Urinary bladder (tissue), 4 donors: ENCODE measurements at places on chromosomes 6 and 20. TPM values are rescaled to one million over a fixed set of nuclear protein-coding genes. Genes with fewer than 3 reads are reported as not detected.

Gene IRF4
- total RNA-seq: 2.0 TPM

Gene ESF1
- total RNA-seq: 19.2 TPM

Gene TSHZ2
- 35.0 TPM for total RNA-seq

Gene BPIFA1
- total RNA-seq: not detected

Gene TMC2
- 0.16 TPM for total RNA-seq

Gene ADGB
- 0.05 TPM for total RNA-seq

Gene TOX2
- total RNA-seq: 1.6 TPM

Gene ELOVL2
- total RNA-seq: 6.2 TPM

Gene NKAIN2
- total RNA-seq: 1.7 TPM

Gene C6orf52
- total RNA-seq: not detected

Gene BPI
- 0.32 TPM for total RNA-seq

Gene SMPDL3A
- 25.9 TPM for total RNA-seq

Gene HSPA12B
- total RNA-seq: 10.7 TPM

Gene FAM50B
- total RNA-seq: 5.2 TPM

Gene SAMD10
- total RNA-seq: 1.8 TPM

Gene SS18L1
- total RNA-seq: 18.0 TPM

Gene ZNF311
- total RNA-seq: 3.2 TPM

Gene LHFPL5
- total RNA-seq: not detected

Gene SLC26A8
- total RNA-seq: 0.11 TPM

Gene C2
- total RNA-seq: 4.0 TPM

Gene BTNL2
- total RNA-seq: not detected

Gene RGS19
- total RNA-seq: 7.8 TPM

Gene OLIG3
- not detected for total RNA-seq

Gene ANKRD66
- total RNA-seq: not detected

Gene NMBR
- 0.32 TPM for total RNA-seq

Gene MEI4
- 0.21 TPM for total RNA-seq

Gene PLN
- total RNA-seq: 178 TPM

Gene DDO
- total RNA-seq: 0.63 TPM

Gene GPSM3
- total RNA-seq: 2.2 TPM

Gene MANEA
- total RNA-seq: 32.8 TPM

Gene HLA-DQA2
- total RNA-seq: 0.95 TPM

Gene ZFP57
- total RNA-seq: not detected

Gene PNPLA1
- total RNA-seq: not detected

Gene UNC5CL
- 0.37 TPM for total RNA-seq

Gene UBE2C
- 15.6 TPM for total RNA-seq

Gene FAM135A
- 100 TPM for total RNA-seq

Gene VAPB
- 31.0 TPM for total RNA-seq

Gene PIM1
- total RNA-seq: 25.7 TPM

Gene TMEM244
- not detected for total RNA-seq

Gene TCF15
- 0.42 TPM for total RNA-seq

Gene C6orf141
- 3.1 TPM for total RNA-seq

Gene ID4
- 102 TPM for total RNA-seq

Gene TXLNB
- total RNA-seq: 8.0 TPM

Gene LY6G6C
- not detected for total RNA-seq

Gene SNTA1
- total RNA-seq: 9.3 TPM

Gene SFT2D1
- 37.4 TPM for total RNA-seq

Gene RAD21L1
- total RNA-seq: not detected

Gene MYH7B
- total RNA-seq: 4.3 TPM

Gene SRSF6
- total RNA-seq: 87.2 TPM

Gene CEP85L
- 73.4 TPM for total RNA-seq

Gene SLC18B1
- total RNA-seq: 17.7 TPM

Gene SIRPG
- not detected for total RNA-seq

Gene RGL2
- 44.0 TPM for total RNA-seq

Gene CRISP3
- total RNA-seq: 31.8 TPM

Gene HUS1B
- total RNA-seq: 2.2 TPM

Gene GLP1R
- total RNA-seq: 0.58 TPM

Gene SLC35D3
- 0.16 TPM for total RNA-seq
